ENCODE measurements at places on chromosomes 16 and 17.

- DNase-seq: no peak
These were observed 24.0 kb downstream of the ADGRG5 start for GRCh38 chr16:57566436-57566835.

- DNase-seq: peak; percentile 85
These were observed at the start of gene PIEZO1 for GRCh38 chr16:88785106-88785924. Gene PIEZO1 (minus strand): TSS chr16:88785220. CDS start chr16:88784964, 256 bp downstream.

GRCh38 chr16:89861648-89862047 lies 11.7 kb upstream of the TCF25 start:
- DNase-seq: no peak

GRCh38 chr16:76940251-76940650 lies 250.7 kb upstream of the MON1B start:
- DNase-seq: no peak

DNA sequence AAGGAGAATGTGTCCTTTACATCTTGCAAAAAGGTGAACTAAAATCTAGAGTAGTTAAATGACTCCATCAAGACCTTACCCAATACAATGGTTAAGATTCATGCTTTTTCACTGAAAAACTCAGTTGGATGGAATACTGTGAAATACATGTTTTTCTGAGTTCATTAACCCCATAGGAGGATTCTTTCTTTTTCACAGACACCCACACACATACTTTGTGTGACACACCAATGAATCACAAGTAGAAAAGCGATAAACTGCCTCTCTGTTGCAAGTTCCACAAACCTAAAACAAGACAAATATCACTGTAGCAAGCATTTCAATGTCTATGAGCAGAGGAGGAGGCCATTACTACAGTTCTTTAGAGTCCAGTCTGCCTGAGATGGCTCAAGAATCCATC lies 258.8 kb upstream of the CDH5 start:
- DNase-seq: no peak

DNA sequence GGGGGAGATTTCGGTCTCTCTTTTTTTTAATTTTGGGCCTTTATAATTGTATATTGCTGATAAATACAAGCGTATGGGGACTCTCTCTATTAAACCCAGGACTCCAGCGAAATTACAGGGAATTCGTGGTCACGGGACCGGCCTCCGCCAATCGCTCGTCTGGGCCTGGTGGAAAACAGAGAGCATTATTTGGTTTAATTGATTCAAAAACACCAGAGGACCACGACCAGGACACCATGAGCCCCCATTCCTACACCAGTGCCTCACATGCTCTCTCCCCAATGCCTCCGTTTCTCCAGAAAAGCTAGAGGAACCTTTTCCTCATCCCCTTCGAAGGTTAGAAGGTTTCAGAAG lies at the start of gene HOXB2:
Gene HOXB2 (minus strand): TSS at position 88 of the 354 bp plus-strand sequence. CDS start 198 bp downstream, outside the sequence.
- no peak for DNase-seq

- DNase-seq: no peak
These were observed 92.3 kb upstream of the FAM20A start for GRCh38 chr17:68693466-68693865.
